ENCODE measurements at places on chromosomes 12 and 14. TPM values are rescaled to one million over a fixed set of nuclear protein-coding genes. Genes with fewer than 3 reads are reported as not detected.

Gene OTOGL
- 1.4 TPM for total RNA-seq

Gene RD3L
- total RNA-seq = not detected

Gene ASB2
- 0.42 TPM for total RNA-seq

Gene CPNE6
- total RNA-seq = not detected

Gene P2RX2
- 0.97 TPM for total RNA-seq

Gene TESPA1
- not detected for total RNA-seq

Gene WSB2
- 64.3 TPM for total RNA-seq

Gene MED6
- 50.7 TPM for total RNA-seq

Gene IAPP
- not detected for total RNA-seq

Gene FAM90A1
- not detected for total RNA-seq

GRCh38 chr12:574475-575128 is 88.6 kb downstream of the NINJ2 start:
- DNase-seq = no peak

GRCh38 chr12:91216871-91217270 is 34.3 kb upstream of the DCN start:
- no peak for DNase-seq

- no peak for DNase-seq
These were observed 72.9 kb downstream of the BLTP3B start for GRCh38 chr12:100069795-100070194.

- DNase-seq = no peak
These were observed 803 bp downstream of the STK38L start for GRCh38 chr12:27244689-27245488.

GRCh38 chr14:57293866-57294837 is 25.4 kb downstream of the AP5M1 start:
- DNase-seq = no peak

- peak; percentile 95 for DNase-seq
These were observed 11.3 kb downstream of the KIF26A start for GRCh38 chr14:104149617-104150135.

GRCh38 chr14:104436047-104436591 is 143.4 kb upstream of the C14orf180 start:
- peak; percentile 77 for DNase-seq

GRCh38 chr14:65549429-65549828 is 136.9 kb downstream of the FUT8 start:
- DNase-seq = no peak

DNA sequence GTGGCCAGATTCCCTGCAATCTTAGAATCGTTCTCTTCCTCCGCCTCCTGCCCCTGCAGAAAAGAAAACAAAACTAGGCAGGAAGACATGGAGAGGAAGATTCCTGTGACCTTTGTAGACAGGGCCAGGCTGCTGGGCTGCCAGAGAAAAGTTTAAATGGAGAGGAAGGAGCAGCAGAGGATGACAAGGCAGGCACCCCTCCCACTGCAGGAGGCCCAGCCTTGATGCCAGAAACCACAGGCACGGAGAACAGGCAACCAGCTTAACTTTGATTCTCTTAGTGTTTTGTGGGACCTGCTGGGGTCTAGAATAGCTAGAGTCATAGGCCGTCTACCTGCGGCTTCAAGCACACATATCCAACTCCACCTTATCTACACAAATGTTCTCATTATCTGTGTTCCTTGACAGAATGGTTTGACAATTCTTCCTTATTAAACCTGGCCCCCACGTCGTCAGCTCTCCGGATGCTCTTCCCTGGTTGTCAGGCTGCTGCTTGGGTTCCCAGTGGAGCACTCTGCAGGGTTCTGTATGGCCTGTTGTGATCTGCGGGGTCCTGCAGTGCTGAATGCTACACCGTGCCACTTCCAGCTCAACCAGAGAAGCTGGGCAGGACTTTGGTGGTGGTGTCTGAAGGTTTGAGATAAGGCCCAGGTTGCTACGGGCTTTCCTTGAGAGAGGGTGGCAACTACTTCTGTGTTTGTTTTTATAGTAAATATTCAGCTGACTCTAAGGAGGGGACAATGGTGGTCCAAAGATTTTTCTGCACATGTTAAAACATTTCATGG is 609.5 kb downstream of the AACS start:
- no peak for DNase-seq

- DNase-seq = peak; percentile 45
These were observed at the start of gene RTL1 for GRCh38 chr14:100903672-100904185. Gene RTL1 (minus strand): TSS chr14:100903722. CDS start chr14:100884788, 18,934 bp downstream.

DNA sequence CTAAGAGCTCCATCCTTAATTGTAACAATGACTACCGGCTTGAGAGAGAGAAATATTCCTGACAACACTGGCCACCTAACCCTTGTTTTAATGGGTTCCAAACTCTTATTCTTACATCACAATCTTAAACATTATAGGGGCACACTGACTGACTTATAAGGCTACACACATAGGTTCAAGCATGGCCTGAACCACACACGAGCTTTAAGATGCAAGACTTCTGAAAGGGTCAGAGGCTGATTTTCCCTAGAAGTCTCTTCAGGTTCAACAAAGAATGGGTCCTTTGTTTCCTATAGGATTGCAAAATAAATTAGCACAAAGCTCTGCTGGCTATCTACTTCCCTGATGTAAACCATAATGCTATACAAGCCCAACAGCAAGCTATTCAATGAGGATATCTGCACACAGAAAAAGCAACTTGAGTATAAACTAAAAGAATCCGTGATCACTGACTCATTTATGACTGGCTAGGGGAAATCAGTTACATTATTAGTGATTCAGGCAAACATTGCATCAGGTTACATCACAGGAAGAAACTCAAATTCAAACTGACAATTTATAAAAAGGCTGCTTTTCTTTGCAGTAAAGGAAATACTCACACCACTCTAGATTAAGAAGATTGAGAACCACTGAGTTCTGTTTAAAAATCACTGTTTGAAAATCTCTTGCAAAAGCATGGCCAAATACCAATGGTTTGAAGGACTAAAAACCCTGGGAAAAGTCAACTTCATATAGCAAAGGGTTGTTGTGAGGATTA is 8.5 kb downstream of the BTG1 start:
- DNase-seq = no peak

GRCh38 chr14:51155326-51155725 is 60.4 kb upstream of the TRIM9 start:
- DNase-seq = no peak

- DNase-seq = no peak
These were observed 28.7 kb upstream of the MDM2 start for GRCh38 chr12:68779280-68779679.

DNA sequence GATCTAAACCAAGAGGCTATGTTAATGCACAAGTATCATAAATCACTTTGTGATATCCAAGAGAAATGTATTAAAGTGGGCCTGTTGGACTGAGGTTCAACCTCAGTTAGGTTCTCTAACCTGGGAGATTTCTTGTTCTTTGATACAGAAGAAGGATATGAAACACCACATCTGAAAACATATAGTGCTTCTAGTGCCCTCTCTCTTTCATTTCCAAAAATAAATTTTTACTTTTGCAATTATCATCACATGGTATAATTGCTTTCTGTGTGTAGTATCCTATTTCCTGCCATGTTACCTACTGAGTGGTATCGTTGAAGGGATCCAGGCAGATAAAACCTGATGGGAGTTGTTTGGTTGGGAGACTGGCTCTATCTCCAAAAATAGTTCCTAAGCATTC is 264.9 kb downstream of the CCER1 start:
- DNase-seq = no peak

DNA sequence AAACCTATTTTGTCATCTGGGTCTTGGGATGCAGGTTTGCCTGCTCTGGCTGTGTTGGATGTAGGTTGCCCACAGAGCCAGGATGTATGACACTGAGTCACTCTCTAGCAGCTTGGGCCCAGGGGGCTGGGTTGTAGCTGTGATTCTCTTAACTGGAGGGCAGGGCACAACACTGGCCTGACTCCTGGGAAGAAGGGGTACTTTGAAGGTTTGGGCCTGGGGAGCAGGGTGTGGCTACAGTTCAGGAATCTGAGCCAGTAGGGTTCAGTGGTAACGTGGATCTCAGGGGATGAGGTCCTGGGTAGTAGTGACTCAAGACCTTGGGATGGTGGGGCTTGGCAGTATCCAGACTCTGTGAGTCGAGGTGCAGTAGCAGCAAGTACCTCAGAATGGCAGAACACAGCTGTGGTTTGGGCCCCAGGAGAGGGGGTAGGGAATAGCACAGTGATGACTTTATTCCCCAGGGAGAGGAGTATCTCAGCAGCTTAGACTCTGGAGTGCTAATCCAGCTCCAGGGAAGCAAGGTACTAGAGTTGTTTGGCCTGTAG is 25.7 kb downstream of the TBC1D15 start:
- no peak for DNase-seq

GRCh38 chr12:22683131-22683530 is 58.2 kb downstream of the ETNK1 start:
- no peak for DNase-seq

- DNase-seq = peak; percentile 94
These were observed at the start of gene ACIN1 for GRCh38 chr14:23094666-23095195. Gene ACIN1 (minus strand): TSS chr14:23095136. CDS start chr14:23095112, 24 bp downstream.

- DNase-seq = no peak
These were observed 1861.7 kb upstream of the SEL1L start for GRCh38 chr14:83395321-83395720.

DNA sequence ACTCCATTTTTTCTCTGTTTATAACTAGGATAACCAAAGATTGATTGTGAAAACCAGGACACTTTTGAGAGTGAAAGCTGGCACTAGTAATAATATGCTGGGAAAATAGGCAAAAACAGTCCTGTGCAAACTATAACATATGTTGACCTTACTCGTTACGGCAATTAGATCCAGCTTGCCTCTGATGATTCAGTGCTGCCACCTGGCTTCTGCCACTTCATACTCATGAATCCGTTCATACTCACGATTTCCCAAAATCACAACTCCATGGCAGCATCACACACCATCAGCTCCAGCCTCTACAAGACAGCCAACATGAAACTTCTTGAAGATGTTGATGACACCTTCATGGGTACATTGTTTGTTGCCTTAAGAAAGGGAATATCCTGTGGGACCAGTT is 49.1 kb upstream of the CAND1 start:
- DNase-seq = peak; percentile 72
